Activated CD4-positive, alpha-beta T cell treated with anti-CD3 and anti-CD28 coated beads for 36 hours (primary cell): ENCODE measurements at places on chromosomes 6 and 20.

DNA sequence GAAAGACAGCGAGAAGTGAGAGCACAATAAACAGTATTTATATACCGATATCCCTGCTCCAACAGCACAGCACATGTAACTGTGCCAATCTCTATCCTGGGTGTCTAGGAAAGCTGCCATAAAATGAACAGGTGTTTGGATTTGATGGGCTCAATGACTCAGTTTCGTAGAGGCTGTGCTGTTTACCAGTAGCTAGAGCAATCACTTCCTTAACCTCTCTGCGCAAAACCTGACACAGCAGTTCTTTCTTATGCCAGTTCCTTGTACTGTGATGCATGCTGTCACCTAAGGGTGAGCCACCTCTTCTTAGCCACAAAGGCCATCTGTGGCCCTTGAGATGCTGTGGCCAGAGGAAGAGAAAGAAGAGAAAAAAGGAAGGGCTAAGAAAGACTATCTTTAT lies 59.3 kb downstream of the SHPRH start:
- H3K27ac ChIP-seq, result no peak overlapping the region
- no peaks in the 10 kb centered on the region for H3K4me1 ChIP-seq
- DNase-seq, result no peak
- peaks cover 60% of the 10 kb centered on the region for H3K36me3 ChIP-seq
- H3K27me3 ChIP-seq, result no peaks in the 10 kb centered on the region
- H3K4me3 ChIP-seq, result no peak overlapping the region

- no peak overlapping the region for H3K4me3 ChIP-seq
- no peak for DNase-seq
- peaks cover 13% of the 10 kb centered on the region for H3K36me3 ChIP-seq
Measured at GRCh38 chr6:118544105-118544504, 4.0 kb upstream of the PLN start.

- H3K36me3 ChIP-seq, result no peaks in the 10 kb centered on the region
- H3K27ac ChIP-seq, result no peak overlapping the region
- H3K4me1 ChIP-seq, result no peaks in the 10 kb centered on the region
- no peak overlapping the region for H3K4me3 ChIP-seq
- H3K27me3 ChIP-seq, result no peaks in the 10 kb centered on the region
Measured at GRCh38 chr20:15799871-15800270, 773.4 kb downstream of the KIF16B start.

- DNase-seq, result no peak
- peaks cover 39% of the 10 kb centered on the region for H3K36me3 ChIP-seq
- no peaks in the 10 kb centered on the region for H3K27me3 ChIP-seq
- no peak overlapping the region for H3K27ac ChIP-seq
- H3K4me3 ChIP-seq, result no peak overlapping the region
- no peaks in the 10 kb centered on the region for H3K4me1 ChIP-seq
Measured at GRCh38 chr20:62202083-62202395, 18.0 kb downstream of the HRH3 start.

- H3K27me3 ChIP-seq, result no peaks in the 10 kb centered on the region
- no peaks in the 10 kb centered on the region for H3K4me1 ChIP-seq
Measured at GRCh38 chr6:78896227-78896626, 28.9 kb downstream of the IRAK1BP1 start.

- H3K36me3 ChIP-seq, result peaks cover 68% of the 10 kb centered on the region
- no peaks in the 10 kb centered on the region for H3K27me3 ChIP-seq
- no peak overlapping the region for H3K27ac ChIP-seq
- no peak for DNase-seq
Measured at GRCh38 chr20:38412877-38413577, 22.1 kb downstream of the SNHG17 start.

DNA sequence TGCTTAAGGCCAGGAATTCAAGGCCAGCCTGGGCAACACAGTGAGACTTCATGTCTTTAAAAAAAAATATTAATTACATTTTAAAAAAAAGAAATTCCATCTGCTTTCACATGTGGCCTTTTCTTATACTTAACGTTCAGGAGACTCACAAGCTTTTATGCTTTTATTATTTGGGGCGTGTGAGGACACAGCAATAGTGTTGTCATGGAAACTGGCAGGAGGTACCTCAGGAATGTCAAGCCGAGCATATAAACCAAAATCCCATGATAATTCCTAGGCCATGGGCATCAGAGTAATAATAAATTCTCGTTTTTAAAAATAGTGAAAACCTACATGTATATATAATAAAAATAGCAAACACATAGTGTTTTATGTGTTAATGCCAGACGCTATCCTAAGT lies 89.8 kb downstream of the IYD start:
- H3K27me3 ChIP-seq, result peaks cover 7% of the 10 kb centered on the region
- no peak overlapping the region for H3K27ac ChIP-seq
- no peaks in the 10 kb centered on the region for H3K4me1 ChIP-seq
- no peak for DNase-seq
- no peaks in the 10 kb centered on the region for H3K36me3 ChIP-seq

GRCh38 chr20:48760403-48760983 lies 67.3 kb downstream of the PREX1 start:
- H3K27me3 ChIP-seq, result no peaks in the 10 kb centered on the region
- peak; percentile 78 for DNase-seq
- peaks cover 33% of the 10 kb centered on the region for H3K36me3 ChIP-seq

- peak overlapping the region; percentile 99 for H3K27ac ChIP-seq
- peaks cover 7% of the 10 kb centered on the region for H3K27me3 ChIP-seq
- peaks cover 30% of the 10 kb centered on the region for H3K36me3 ChIP-seq
Measured at GRCh38 chr6:36875250-36875633, 639 bp upstream of the PPIL1 start.

DNA sequence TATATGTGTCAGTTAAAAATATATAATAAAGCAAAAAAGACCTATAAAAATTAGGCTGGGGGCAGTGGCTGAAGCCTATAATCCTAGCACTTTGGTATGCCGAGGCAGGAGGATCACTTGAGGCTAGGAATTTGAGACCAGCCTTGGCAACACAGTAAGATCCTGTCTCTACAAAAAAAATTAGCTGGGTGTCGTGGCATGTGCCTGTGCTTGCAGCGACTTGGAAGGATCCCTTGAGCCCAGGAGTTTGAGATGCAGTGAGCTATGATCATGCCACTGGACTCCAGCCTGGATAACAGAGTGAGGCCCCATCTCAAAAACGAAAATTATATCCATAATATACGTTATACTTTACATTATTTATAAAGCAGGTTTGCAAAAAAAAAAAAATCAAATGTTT lies 20.7 kb downstream of the TRDN start:
- H3K27ac ChIP-seq, result no peak overlapping the region
- DNase-seq, result no peak
- H3K27me3 ChIP-seq, result no peaks in the 10 kb centered on the region
- no peaks in the 10 kb centered on the region for H3K36me3 ChIP-seq
- no peaks in the 10 kb centered on the region for H3K4me1 ChIP-seq

DNA sequence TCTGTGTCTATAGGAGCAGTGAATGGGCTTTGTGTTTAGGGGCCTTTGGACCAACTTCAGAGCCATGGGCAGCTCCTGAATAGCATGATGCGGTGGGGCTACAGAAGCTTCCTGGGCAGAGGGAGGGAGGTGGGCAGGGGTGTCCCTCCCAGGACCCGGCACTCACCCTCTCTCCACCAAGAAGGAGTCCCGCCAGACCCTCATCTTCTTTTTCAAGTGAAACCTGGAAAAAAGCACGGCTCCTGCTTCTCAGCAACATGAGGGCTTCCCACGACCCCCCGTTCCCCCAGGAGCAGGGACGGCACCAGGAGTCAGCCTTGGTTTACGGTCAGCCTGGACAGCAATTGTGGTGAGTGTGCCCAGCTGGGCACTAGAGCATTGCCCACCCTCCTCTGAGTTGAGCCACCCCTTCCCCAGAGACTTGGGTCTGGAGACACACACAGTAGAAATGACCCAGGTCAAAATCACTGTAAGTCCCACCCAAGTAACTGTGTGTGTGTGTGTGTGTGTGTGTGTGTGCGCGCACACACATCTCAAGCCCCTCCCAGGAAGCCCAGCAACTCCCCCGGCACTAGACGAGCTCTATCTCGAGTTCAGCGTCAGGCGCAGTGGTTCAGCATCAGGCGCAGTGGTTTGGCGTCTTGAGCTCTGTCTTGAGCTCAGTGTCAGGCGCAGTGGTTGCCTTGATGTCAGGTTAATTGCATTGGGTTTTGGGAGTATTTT lies 108.2 kb downstream of the SULF2 start:
- no peaks in the 10 kb centered on the region for H3K36me3 ChIP-seq
- DNase-seq, result no peak
- no peaks in the 10 kb centered on the region for H3K4me1 ChIP-seq
- H3K27me3 ChIP-seq, result no peaks in the 10 kb centered on the region

- H3K4me3 ChIP-seq, result no peak overlapping the region
- H3K36me3 ChIP-seq, result no peaks in the 10 kb centered on the region
- peaks cover 3% of the 10 kb centered on the region for H3K27me3 ChIP-seq
- no peaks in the 10 kb centered on the region for H3K4me1 ChIP-seq
- H3K27ac ChIP-seq, result no peak overlapping the region
Measured at GRCh38 chr6:81838031-81838430, 85.5 kb upstream of the TENT5A start.

- no peaks in the 10 kb centered on the region for H3K36me3 ChIP-seq
- H3K27me3 ChIP-seq, result peaks cover 3% of the 10 kb centered on the region
- no peaks in the 10 kb centered on the region for H3K4me1 ChIP-seq
- no peak for DNase-seq
- H3K27ac ChIP-seq, result no peak overlapping the region
- H3K4me3 ChIP-seq, result no peak overlapping the region
Measured at GRCh38 chr6:79246891-79247290, 12.4 kb upstream of the HMGN3 start.

- H3K36me3 ChIP-seq, result no peaks in the 10 kb centered on the region
- H3K4me3 ChIP-seq, result no peak overlapping the region
- no peaks in the 10 kb centered on the region for H3K4me1 ChIP-seq
- no peak for DNase-seq
- no peaks in the 10 kb centered on the region for H3K27me3 ChIP-seq
- H3K27ac ChIP-seq, result no peak overlapping the region
Measured at GRCh38 chr20:6664574-6664973, 102.9 kb upstream of the BMP2 start.

- peaks cover 68% of the 10 kb centered on the region for H3K4me1 ChIP-seq
- H3K27ac ChIP-seq, result peak overlapping the region; percentile 56
- DNase-seq, result peak; percentile 63
- no peak overlapping the region for H3K4me3 ChIP-seq
- H3K36me3 ChIP-seq, result peaks cover 6% of the 10 kb centered on the region
Measured at GRCh38 chr6:90478278-90478677, 108.6 kb downstream of the MAP3K7 start.

DNA sequence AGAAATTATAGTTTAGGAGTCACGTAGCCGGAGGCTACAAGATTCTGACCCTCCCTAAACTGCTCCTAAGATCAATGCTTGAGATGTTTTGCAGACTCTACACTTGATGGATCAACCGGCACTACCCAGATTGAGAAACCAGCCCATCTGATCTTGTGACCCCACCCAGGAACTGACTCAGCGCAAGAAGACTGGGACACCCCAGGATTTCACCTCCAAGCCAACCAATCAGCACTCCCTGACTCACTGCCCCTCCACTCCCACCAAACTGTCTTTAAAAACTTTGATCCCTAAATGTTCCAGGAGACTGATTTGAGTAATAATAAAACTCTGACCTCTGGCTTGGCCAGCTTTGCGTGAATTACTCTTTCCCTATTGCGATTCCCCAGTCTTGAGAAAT lies 99.8 kb downstream of the OPRM1 start:
- H3K27ac ChIP-seq, result no peak overlapping the region

- H3K27ac ChIP-seq, result no peak overlapping the region
- H3K27me3 ChIP-seq, result no peaks in the 10 kb centered on the region
- no peaks in the 10 kb centered on the region for H3K4me1 ChIP-seq
- no peak overlapping the region for H3K4me3 ChIP-seq
- no peak for DNase-seq
Measured at GRCh38 chr6:125136378-125136777, 17.2 kb upstream of the TPD52L1 start.

DNA sequence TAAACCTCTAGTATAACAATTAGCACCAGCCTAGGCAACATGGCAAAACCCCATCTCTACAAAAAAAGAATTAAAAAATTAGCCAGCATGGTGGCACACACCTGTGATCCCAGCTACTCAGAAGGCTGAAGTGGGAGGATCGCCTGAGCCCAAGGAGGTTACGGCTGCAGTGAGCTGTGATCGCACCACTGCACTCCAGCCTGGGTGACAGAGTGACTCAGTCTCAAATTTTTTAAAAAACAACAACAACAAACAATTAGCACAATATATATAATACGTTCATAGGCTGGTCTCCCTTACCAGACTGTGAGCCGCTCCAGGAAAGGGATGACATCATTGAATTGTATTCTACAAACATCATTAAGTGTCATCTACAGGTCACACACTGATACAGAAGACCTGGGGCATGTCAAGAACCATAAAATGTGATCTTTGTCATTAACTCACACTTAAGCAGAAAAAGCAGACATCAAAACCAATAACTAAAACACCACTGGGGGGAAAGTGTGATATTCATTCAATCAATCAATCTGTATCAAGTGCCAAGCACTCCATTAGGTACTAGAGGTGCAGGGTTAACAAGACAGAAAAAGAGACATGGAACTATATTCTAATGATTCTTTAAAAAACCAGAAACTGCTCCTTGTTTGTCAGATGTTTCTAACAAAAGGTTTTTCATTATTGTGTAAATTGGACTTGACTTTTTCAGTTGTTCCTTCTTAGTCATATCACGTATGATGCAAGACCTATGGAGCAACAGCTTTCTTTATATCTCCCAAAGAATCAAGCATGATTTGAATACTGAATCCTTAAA lies 17.8 kb downstream of the MAP3K5 start:
- no peak for DNase-seq
- no peak overlapping the region for H3K4me3 ChIP-seq
- no peaks in the 10 kb centered on the region for H3K27me3 ChIP-seq
- peak overlapping the region; percentile 64 for H3K27ac ChIP-seq
- H3K4me1 ChIP-seq, result peaks cover 39% of the 10 kb centered on the region

- no peaks in the 10 kb centered on the region for H3K36me3 ChIP-seq
- DNase-seq, result no peak
- no peaks in the 10 kb centered on the region for H3K4me1 ChIP-seq
- H3K27me3 ChIP-seq, result peaks cover 2% of the 10 kb centered on the region
- no peak overlapping the region for H3K27ac ChIP-seq
Measured at GRCh38 chr6:81818901-81819361, 66.5 kb upstream of the TENT5A start.

GRCh38 chr6:121503589-121503991 lies 68.1 kb downstream of the GJA1 start:
- DNase-seq, result no peak
- H3K36me3 ChIP-seq, result no peaks in the 10 kb centered on the region
- peaks cover 12% of the 10 kb centered on the region for H3K4me1 ChIP-seq
- no peaks in the 10 kb centered on the region for H3K27me3 ChIP-seq

GRCh38 chr20:41524980-41525613 lies 93.1 kb downstream of the CHD6 start:
- H3K4me3 ChIP-seq, result no peak overlapping the region
- peaks cover 22% of the 10 kb centered on the region for H3K36me3 ChIP-seq
- H3K27ac ChIP-seq, result peak overlapping the region; percentile 9

GRCh38 chr6:72825315-72825911 lies 203.5 kb downstream of the KCNQ5 start:
- no peak overlapping the region for H3K4me3 ChIP-seq
- DNase-seq, result no peak
- H3K27me3 ChIP-seq, result no peaks in the 10 kb centered on the region
- H3K4me1 ChIP-seq, result peaks cover 23% of the 10 kb centered on the region
- peak overlapping the region; percentile 55 for H3K27ac ChIP-seq
- peaks cover 2% of the 10 kb centered on the region for H3K36me3 ChIP-seq
